ENCODE measurements at places on chromosomes 3 and 15. TPM values are rescaled to one million over a fixed set of nuclear protein-coding genes. Genes with fewer than 3 reads are reported as not detected.

Gene A4GNT
- not detected for total RNA-seq

Gene PYGO1
- 8.6 TPM for total RNA-seq

Gene U2SURP
- total RNA-seq = 67.6 TPM

Gene CIAO2A
- total RNA-seq = 51.6 TPM

Gene SLC28A2
- total RNA-seq = not detected

Gene CSPG5
- 0.37 TPM for total RNA-seq

Gene GABRB3
- 0.59 TPM for total RNA-seq

Gene ACOX2
- 13.1 TPM for total RNA-seq

Gene KCNMB2
- not detected for total RNA-seq

Gene FGF12
- under 0.01 TPM for total RNA-seq

Data from subcutaneous preadipocyte (primary cell).